ENCODE measurements at places on chromosomes 3 and 15.

- DNase-seq: no peak
Measured at GRCh38 chr3:186220911-186221645, 112.2 kb upstream of the ETV5 start.

- DNase-seq: no peak
Measured at GRCh38 chr15:99312228-99312627, 60.9 kb downstream of the LRRC28 start.

GRCh38 chr3:153722157-153722556, 399.0 kb upstream of the ARHGEF26 start:
- DNase-seq: no peak

- DNase-seq: no peak
Measured at GRCh38 chr15:80950291-80951078, 39.1 kb downstream of the MESD start.

All from fibroblast of skin of scalp (primary cell).